Activated CD4-positive, CD25-positive, alpha-beta regulatory T cell (primary cell): ENCODE measurements at places on chromosomes 1 and 21.

DNA sequence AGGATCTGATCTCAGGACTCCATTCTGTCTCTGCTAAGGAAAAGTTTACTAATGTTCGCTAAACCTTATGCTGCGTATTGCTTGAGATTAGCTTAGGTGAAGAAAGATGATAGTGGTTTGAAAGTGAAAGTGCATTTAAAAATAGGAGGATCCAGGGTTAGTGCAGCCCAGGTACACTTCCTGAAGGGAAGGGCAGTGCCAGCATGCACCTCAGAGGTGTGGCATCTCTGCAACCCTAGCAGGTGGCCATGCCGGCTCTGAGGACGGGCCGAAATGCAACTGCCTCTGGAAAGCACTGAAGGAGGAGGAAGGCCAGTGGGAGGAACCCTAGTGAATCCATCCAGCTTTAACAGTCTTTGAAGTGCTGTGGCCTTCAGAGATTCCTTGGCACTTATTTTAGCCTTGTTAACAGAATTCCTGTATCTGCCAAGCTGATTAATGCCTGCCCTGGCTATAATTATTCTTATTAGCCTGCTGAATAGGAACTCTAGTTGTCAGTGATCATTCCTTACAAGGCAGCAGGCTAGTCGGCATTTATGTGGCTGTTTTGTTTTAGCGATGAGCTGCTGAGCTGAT lies 5.5 kb downstream of the PTGFRN start:
- DNase-seq, result no peak

- no peak for DNase-seq
Measured at GRCh38 chr1:215044151-215044550, 38.4 kb upstream of the KCNK2 start.

DNA sequence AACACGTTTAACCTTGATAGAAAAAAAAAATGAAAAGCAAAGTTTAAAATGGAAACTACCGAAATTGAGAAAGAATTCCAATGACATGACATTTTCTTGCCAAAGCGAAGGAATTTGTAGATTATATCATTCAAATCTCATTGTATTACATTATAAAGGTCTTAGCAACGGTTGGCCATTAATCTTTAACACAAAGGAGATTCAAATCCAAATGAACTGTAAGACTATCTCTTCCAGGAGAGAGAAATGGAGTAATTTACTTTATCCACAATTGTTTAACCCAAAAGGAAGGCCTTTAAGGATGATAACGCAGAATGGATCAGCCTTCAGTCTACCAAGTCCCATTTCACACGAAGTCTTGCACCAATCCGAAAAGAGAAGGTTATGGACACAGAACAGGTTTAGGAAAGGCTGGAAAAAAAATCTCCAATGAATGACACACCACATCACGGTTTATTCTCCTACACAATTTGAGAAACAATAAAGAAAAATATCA lies 1.5 kb downstream of the ENAH start:
- no peak for DNase-seq

DNA sequence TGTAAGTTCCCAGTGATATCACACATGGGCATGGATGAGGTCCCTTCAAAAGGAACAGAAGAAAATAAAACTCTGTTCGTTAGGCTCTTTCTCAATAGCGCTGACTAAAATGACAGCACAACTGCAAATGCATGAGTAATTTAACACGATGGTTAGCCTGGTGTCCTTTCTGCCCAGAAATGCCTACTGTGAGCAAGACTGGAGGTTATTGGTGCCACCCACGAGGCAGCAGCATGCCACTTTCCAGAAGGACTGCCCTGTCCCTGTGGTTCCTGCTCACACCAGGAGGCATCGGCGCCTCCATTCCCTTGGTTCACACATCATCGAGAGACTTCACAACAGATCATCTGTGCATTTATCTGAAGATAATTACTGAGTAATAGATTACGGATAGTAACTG lies 26.2 kb downstream of the VPS26C start:
- DNase-seq, result no peak

DNA sequence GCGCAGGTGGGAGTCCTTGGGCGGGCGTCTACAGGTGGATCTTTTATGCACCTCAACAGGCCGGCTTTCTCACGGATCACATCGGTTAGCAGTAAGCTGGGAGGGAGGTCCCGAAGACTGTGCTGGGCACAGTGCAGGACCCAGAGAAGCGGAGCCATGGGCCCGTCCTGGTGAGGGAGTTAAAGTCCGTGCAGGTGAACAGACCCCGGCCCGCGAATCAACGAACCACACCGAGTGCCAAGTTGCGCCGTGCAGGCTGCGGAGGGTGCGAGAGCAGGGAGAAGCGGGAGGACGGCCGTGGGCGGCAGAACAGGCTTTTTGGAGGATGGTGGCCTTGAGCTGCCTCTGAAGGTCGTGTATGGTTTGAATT lies 233.3 kb downstream of the SDCCAG8 start:
- no peak for DNase-seq

DNA sequence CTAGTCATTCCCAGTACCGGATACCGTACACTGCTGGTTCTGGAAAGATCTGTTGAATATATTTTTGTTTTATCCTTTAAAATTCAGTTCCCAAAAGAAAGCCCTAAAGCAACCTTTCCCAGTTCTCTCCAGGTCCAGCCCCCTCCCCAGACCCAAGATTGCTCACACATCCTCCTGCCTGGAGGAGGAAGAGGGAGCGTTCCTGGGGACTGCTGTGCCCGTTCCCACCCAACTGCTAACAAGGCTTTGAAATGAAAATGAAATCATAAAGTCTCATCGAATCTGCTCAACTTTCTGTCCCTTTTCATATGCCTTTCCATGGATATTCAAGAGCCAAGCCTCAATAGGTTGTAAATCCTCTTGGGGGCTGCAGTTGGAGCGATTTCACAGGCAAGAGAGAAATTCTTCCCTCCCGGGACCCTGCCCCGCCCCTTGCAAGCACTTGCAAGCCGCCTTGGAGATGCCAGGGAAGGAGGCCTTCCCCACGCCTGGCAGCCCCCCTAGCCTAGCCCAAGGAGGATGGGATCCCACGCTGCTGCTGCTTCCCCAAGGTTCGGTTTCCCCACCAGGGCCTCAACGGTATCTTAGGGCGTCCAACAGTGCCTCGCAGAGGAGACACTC lies 113.2 kb upstream of the CACHD1 start:
- no peak for DNase-seq

DNA sequence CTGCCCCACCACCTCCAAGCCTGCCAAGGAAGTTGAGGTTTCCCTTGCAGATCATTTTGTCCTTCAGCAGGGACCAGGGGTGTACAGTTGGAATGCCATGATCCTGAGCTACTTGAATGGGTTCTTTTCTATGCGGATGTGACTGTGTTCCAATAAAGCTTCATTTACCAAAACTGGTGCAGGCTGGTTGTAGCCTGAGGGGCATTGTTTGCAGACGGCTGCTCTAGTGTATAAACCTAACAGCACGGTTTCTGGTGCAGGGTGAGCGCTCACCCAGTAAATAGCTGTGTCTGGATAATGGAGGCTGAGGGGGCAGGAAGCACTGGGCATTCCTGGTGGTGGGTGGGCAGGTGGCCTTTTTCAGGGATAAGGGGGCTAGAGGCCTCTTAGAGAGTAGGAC lies 72.7 kb upstream of the ACTL8 start:
- no peak for DNase-seq

GRCh38 chr1:220943319-220943996 lies 64.2 kb downstream of the HLX start:
- DNase-seq, result no peak

- no peak for DNase-seq
Measured at GRCh38 chr1:44511769-44512168, 106.7 kb downstream of the RNF220 start.

GRCh38 chr1:59947047-59947938 lies 20.7 kb upstream of the CYP2J2 start:
- DNase-seq, result no peak
